ENCODE measurements at places on chromosomes 12 and 14. TPM values are rescaled to one million over a fixed set of nuclear protein-coding genes. Genes with fewer than 3 reads are reported as not detected.

DNA sequence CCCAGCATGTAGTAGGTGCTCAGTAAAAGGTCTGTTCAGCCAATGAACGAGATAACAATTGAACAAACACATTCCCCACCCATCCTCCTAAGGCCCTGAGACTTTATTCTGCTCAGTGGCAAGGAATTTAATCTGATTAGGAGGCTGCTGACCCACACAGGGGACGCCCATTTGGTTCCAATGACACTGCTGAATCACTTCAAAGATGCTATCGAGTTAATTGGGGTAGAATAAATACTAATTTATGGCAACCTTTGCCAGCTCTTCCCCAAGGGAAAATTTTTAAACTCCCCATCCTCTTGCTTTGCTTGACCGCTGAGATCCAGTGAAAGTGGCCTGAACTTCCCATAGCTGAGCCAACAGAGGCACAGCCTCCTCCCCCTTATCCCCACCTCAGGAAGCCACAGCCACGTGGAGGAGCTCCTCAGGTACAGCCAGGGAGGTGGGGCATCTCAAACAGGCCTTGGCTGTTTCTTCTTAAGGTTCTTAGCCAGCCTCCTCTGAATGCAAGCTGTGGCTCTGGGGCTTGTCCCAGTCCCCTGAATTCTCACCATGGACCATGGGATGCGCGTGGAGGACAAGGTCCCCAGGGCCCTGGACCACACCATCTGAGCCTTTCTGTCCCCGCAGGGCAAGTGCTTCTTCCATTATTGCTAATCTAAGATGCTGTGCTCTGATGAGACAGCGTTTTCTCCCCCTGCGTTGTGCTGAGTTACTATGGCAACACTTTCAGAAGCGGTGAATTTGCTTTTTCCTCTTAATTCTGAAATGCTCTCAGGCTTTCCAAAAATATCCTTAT lies 26.7 kb downstream of the C14orf132 start:
- DNase-seq, result no peak

GRCh38 chr12:119013023-119013422 lies 31.7 kb downstream of the SRRM4 start:
- no peak for DNase-seq

GRCh38 chr12:92218394-92219077 lies 72.9 kb upstream of the BTG1 start:
- DNase-seq, result no peak

GRCh38 chr12:89051065-89051677 lies 301.1 kb downstream of the DUSP6 start:
- DNase-seq, result no peak

DNA sequence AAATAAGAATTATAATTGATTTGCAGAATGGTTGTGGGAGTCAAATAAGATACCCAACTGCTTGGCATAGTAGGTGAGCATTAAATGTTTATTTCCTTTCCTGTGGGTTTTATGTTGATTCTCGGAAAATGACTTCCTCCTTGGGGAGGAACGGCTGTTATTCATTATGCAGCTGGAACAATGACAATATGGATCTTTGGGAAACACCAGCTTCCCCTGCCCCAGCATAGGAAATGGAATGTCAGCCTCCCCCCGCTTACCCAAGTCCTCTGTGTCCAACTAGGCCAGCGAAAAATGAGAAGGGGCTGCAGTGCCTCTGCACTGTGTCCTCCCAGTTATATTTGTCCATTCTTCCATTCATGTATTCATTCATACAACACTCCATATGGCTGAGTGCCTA lies 11.7 kb upstream of the CCDC177 start:
- DNase-seq, result no peak

DNA sequence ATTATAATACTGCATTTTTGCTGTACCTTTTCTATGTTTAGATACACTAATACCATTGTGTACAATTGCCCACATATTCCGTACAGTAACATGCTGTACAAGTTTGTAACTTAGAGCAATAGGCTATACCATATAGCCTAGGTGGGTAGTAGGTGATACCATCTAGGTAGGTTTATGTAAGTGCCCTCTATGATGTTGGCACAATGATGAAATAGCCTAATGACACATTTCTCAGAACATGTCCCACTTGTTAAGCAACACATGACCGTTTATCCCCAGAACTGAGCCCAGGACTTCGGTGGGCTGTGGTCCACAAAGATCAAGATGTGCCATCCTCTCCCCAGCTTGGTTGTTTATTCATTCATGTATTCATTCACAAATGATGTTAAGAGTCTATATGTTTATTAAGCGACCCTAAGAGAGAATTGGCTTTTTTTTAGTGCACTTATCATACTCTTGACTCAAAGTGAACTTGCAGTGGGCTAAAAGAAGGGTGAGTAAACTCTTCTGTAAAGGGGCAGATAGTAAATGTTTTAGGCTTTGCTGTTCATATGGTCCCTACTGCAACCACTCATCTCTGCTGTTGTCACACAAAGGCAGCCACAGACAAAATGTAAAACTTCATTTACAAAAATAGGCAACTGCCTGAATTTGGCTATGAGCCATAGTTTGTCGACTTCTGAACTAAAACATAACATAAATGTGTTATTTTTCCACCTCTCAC lies 110.8 kb downstream of the NDUFA12 start:
- no peak for DNase-seq

DNA sequence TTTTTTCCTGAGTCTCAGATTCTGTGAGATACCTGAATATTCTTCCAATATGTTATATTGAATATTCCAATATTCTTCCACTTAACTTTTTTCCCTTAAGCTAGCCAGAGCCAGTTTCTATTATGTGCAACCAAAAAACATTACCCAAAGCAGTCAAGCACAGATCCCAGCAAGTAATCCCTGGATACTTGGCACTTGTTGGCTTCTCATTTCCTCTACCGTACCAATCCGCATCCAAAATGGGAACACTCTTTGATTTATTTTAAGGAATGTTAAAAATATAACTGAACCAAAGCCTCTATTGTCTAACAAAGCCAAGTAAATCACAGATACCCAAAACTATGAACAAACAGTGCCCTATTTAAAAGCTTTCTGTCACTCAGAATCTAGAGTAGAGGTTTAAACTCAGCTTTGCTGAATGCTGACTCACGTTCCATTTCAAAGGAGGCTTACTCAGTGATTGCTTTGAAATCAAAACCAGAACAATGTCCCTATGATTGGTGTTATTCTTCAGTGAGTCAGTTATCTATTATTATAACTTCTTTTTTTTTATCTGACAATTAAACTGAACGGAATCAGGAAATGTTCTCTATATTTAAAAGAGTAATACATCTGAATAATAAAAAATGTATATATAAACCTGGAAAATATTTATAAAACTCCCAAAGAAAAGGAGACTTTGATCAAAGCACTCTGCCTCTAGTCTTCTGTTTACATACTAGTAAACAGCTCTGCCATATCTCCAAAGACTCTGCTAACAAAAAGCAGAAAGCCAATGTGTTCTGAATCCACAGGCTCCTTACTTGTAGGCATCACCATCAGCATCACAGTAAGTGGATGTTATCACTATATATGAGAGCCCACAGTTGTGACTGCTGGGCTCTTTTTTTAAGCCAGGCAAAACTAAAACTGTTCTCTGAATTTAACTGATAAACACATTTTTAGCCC lies 360.8 kb downstream of the CCDC91 start:
- DNase-seq, result no peak

GRCh38 chr12:76879710-76880518 lies 1.1 kb upstream of the CSRP2 start:
- DNase-seq, result no peak

DNA sequence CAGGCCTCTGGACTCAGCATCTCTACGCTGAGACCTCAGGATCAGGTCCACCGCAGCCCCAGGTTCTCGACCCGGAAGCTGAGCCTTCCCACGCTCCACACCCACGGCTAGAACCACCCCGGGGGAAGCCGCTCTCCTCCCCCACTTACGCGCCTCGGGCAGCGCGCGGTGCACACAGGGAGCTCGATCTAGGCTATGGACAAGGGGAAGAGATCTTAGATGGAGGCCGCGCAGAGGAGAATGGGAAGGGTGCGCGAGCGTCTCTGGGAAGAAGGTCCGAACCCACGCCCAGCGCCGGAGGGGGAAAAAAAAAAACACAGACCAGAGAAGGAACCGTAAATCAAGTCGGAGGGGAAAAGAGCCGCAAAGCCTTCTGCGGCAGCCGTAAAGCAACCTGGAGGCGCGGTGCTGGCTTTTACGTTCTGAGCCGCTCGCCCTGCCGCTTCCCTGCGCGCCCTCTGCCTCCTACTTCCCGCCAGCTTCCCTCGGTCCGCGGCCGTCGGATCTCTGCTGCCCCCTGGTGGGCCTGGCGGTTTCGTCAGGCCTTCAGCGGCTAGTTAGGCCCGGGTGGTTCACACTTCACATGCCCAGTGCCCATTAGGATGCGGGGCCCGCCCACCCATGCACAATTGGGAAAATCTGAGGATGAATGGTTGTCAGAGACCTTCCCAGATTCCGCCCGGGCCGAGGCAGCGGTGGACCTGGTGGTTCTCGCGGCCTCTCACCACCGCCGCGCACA lies at the start of gene RAD52:
Gene RAD52 (minus strand): TSS at position 242 of the 739 bp plus-strand sequence. CDS start 16,636 bp downstream, outside the sequence.
- peak; percentile 98 for DNase-seq

The POTEM gene
- polyA plus RNA-seq, result not detected

The KRT73 gene
- polyA plus RNA-seq, result not detected

The RGS6 gene
- polyA plus RNA-seq, result 1.3 TPM

All from heart left ventricle (tissue), 16 donors.